A549 treated with ZK216348 at 1 μM for 4 hours (cell line): ENCODE measurements at places on chromosomes 7 and 10. TPM values are rescaled to one million over a fixed set of nuclear protein-coding genes. Genes with fewer than 3 reads are reported as not detected.

Gene FAM25G
- total RNA-seq, result 3.8 TPM in 1 of 5 replicates, not detected in the others

Gene C10orf90
- total RNA-seq, result 2.7 to 5.1 TPM (median 3.5 TPM) in 5 replicates

Gene GPR158
- 0.04 to 0.11 TPM (median 0.07 TPM) in 5 replicates for total RNA-seq

Gene PHF14
- 18.5 to 22.9 TPM (median 22.0 TPM) in 5 replicates for total RNA-seq

Gene SFTPD
- total RNA-seq, result 0.19 to 0.41 TPM (median 0.21 TPM) in 5 replicates

Gene DNAJC12
- total RNA-seq, result 49.3 to 85.7 TPM (median 60.1 TPM) in 5 replicates

Gene HMX3
- 0.14 TPM in 1 of 5 replicates, not detected in the others for total RNA-seq

Gene CYP26A1
- total RNA-seq, result 1.6 to 3.9 TPM (median 2.5 TPM) in 5 replicates

Gene VIPR2
- not detected in 5 replicates for total RNA-seq

Gene CDK6
- 10.3 to 19.8 TPM (median 15.4 TPM) in 5 replicates for total RNA-seq

Gene GFRA1
- 7.1 to 11.1 TPM (median 10.0 TPM) in 5 replicates for total RNA-seq

Gene ERCC6
- total RNA-seq, result 5.8 to 7.1 TPM (median 6.5 TPM) in 5 replicates

Gene C7orf33
- not detected in 5 replicates for total RNA-seq

Gene DENND2A
- total RNA-seq, result 0.41 to 0.80 TPM (median 0.63 TPM) in 5 replicates

Gene SEMA3D
- 0.13 TPM in 1 of 5 replicates, not detected in the others for total RNA-seq

Gene CDHR1
- 0.06 to 0.14 TPM (median 0.10 TPM) in 4 of 5 replicates, not detected in the other for total RNA-seq

Gene SPDYE1
- not detected in 5 replicates for total RNA-seq

Gene NPC1L1
- total RNA-seq, result 0.06 to 0.14 TPM (median 0.08 TPM) in 5 replicates

Gene ZNF365
- 0.79 to 1.3 TPM (median 0.93 TPM) in 5 replicates for total RNA-seq

Gene UCN3
- not detected in 5 replicates for total RNA-seq

Gene ZNF467
- total RNA-seq, result 0.45 to 1.4 TPM (median 1.3 TPM) in 5 replicates

Gene CTTNBP2
- total RNA-seq, result 0.34 to 0.90 TPM (median 0.44 TPM) in 5 replicates

Gene CACNB2
- not detected in 5 replicates for total RNA-seq

Gene CRYGN
- not detected in 5 replicates for total RNA-seq
